Astrocyte of the spinal cord (primary cell): ENCODE measurements at places on chromosomes 1 and 21.

DNA sequence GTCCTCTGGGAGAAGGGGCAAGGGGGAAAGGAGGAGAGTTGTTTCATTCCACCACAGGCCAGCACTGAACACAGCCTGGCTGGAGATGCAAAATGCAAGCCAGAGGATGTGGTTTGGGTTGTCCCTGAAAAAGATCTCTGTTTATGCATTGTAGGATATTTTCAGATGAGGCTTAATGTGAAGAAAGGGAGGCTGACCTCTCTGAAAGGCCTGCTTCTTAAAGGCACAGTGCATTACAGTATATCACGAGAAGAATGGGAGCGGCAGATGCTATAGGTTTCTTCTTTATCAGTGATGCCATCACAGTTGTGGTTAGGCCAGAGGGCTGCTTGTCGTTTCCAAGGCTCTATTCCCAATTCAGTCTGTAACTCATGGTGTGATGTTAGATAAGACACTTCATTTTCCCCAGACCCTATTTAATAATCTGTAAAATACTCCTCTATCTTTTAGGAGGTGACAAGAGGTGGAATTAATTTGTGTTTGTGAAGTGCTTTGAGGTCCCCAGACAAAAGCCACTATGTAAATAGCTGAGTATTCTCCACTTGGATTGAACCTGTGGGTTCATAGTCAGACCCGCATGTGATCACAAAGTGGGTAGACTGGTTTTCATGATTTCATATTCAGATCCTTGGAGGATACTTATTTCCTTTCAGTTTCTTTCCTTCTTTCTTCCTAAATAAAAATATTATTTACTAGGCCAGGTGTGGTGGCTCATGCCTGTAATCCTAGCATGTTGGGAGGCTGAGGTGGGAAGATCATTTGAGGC is 76.5 kb upstream of the WDR26 start:
- peak; percentile 70 for DNase-seq

- DNase-seq, result peak; percentile 7
These were observed 28.1 kb downstream of the TMEM50B start for GRCh38 chr21:33451634-33452071.

DNA sequence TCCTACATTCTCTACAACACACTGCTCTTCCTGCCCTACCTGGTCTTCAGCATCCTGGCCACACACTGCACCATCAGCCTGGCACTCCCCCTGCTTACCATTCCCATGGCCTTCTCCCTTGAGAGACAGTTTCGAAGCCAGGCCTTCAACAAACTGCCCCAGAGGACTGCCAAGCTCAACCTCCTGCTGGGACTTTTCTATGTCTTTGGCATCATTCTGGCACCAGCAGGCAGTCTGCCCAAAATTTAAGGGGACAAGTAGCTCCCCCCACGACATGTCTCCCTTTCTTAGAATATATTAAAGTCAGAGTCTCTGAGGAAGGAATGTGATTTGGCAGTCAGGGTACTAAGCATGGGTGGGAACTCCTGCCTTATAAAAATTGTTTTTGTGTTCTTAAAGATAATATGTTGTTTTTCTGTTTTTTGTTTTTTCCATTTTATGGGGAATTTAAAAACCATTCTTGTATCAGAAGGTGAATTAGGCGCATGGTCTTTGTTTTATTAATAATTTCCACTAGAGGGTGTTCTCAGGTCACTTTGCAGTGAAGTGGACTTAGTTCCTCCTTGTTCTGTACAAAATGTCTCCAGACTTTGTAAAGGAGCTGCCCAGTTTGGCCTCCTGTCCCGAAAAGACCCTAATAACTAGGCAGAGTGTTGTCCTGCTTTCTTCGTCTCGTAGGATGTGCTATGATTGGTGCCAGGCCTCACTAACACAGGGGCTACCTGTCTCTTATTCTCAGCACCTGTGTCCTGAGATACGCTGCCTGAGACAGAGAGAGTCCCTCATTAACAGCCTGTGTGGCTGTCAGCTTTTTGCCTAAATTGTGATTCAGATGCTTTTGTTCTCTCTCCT is 13.1 kb downstream of the UBIAD1 start:
- DNase-seq, result peak; percentile 25

DNA sequence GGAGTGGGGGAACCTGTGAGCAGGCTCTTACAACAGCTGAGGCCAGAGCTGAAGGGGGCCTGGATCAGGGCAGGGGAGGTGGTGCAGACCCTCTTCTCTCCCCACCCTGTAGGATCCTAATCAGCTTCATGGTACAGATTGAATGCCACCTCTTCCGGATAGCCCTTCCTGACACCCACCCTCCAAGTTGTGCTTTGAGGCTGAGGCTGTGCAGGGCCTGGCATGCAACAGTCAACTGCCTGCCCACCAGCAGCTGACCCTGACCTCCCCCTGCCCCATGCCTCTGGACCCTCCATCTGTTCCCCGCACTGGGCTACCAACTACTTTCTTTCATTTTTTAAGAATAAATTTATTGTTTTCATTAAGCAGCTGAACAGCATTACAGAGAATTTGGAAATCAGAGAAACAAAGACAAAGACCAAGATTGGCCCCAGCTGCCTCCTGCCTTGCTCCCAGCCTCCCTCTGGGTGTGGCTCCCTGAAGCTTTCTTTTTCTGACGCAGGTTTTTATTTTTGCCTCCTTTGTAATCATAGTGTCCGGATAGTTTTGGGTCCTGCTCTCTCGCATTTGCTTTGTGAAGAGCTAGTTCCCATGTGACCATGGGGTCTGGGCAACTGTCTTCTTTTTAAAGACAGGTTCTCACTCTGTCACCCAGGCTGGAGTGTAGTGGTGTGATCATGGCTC is 12.8 kb downstream of the ZNF362 start:
- no peak for DNase-seq

- DNase-seq, result no peak
These were observed 158.2 kb upstream of the KLHDC7A start for GRCh38 chr1:18322368-18323032.
